Stimulated activated CD4-positive, alpha-beta T cell treated with anti-CD3 and anti-CD28 coated beads, Interleukin-15, amount 100 ng/mL, for 1 hour (primary cell): ENCODE measurements at places on chromosomes 5 and 9.

- DNase-seq, result no peak
Measured at GRCh38 chr5:142852416-142853198, 82.4 kb downstream of the ARHGAP26 start.

DNA sequence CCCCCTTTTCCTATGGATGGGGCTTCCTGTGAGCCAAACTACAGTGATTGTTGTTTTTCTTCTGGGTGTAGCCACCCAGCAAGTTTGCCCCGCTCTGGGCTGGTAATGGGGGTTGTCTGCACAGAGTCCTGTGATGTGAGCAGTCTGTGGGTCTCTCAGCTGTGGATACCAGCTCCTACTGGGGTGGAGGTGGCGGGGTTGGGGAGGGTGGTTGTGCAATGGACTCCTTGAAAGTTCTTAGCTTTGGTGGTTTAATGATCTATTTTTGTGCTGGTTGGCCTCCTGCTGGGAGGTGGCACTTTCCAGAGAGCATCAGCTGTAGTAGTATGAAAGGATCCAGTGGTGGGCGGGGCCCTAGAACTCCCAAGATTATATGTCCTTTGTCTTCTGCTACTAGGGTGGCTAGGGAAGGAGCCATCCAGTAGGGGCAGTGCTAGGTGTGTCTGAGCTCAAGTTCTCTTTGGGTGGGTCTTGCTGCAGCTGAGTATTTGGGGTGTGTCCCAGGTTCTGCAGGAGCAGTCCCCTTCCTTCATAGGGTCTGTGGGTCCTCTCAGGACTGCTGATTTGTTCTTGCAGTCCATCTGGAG lies 275.6 kb upstream of the PAPPA start:
- no peak for DNase-seq

DNA sequence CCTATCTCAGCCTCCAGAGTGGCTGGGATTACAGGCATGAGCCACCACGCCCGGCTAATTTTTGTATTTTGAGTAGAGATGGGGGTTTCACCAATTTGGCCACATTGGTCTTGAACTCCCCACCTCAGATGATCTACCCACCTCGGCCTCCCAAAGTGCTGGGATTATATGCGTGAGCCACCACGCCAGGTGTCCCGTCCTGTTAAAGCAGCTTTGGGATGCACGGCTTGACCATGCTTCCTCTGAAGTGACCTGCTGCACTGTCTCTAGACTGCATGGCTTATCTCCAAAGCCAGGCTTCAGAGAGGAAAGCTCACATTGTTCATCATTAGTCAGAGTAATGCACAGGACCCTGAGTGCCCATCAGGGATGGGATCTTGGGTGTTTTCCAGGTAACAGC lies 45.4 kb downstream of the SEMA4D start:
- no peak for DNase-seq

DNA sequence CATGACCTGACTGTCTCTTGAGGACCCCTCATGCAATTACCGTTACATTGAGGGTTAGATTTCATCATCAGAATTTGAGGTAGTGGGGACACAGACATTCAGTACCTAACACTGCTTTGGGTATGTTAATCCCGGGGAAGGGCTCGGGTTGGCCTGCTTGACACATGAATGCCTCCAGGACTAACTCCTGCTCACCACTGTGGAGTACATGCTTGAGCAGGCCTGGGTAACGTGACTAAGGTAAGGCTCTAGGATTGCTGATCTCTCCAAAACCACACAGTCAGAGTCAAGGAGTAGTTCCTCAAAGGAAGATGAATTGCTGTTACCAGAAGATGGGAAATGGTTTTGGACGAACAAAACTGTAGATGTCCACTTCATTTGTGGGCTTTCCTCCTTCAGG lies 376.3 kb upstream of the ZNF462 start:
- no peak for DNase-seq

DNA sequence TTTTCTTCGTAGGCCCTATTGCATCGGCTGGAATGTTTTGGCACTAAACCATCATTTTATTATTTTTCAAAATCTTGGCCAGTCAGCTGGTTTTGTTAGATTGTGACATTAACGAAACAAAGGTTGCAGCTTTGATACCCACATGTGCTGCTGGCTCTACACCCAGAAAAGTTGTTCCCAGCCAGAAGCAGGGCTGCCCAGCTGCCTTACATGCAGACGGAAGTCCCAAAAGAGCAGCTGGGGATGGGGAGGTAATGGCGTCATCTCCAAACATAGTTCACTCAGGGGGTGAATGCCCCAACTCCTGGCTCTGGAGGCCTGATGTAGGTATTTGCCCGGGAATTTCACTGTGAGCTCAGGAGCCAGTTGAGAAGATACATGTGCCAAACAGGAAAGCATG lies 23.3 kb downstream of the TMEM171 start:
- DNase-seq, result no peak
